LoVo (cell line): ENCODE measurements at places on chromosomes 4 and X.

DNA sequence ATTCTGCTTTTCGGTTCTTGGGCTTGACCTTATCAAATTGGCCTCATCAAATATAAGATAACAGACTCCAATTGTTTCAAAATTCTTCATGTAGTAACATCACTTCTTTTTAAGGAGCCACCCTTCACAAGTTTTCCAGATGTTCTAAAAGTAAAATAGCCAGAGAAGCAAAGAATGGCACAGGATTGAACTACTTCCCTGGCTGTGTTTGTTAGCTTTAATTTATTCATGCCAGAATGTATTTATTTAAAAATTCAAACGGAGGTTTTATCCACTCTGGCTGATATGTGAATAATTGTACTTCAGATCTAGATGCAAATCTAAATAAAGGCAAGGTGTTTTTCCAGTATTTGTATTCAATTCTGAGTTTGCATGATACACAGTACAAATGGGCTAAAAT, 581.3 kb upstream of the TENM3 start:
- DNase-seq, result no peak

DNA sequence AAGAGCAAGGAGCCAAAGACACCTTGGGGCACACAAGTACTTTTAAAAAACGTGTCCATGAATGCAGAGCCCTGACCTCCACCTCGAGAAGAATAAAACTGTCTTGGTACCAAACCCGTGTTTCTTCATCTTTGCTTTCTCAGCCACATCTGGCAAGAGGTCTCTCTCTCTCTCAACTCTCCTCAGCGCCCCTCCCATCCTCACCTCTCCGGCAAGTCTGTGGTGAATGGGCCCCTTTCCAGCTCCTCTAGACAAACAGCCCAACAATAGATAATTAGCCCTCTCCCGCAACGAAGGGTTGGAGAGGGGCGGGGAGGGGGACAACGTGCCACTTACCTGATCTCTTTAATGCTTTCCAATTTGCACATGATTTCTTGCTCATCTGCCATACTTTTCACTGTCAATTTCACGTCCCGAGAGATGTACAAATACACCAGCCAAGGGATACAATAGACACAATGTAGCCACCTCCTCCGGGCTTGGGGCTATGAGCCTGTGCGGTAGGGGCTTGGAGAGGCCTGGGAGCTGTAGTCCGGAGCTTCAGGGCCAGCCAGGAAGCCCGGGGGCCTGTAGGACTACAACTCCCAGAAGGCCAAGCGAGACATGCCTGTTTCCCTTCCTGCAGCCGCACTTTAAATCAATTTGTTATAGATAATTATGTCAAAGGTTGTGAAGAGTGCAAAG, at the start of gene ZC4H2:
TSS of gene ZC4H2 (minus strand) at position 462 of the 684 bp plus-strand sequence. CDS start at position 389, 73 bp downstream.
- DNase-seq, result no peak

- DNase-seq, result no peak
These were observed 36.6 kb downstream of the PHF8 start for GRCh38 chrX:54007682-54008081.

GRCh38 chr4:160026721-160027120, 923.8 kb downstream of the RAPGEF2 start:
- peak; percentile 64 for DNase-seq

GRCh38 chrX:72030431-72030830, 101.3 kb downstream of the RTL5 start:
- no peak for DNase-seq

- DNase-seq, result no peak
These were observed 215.5 kb upstream of the CNKSR2 start for GRCh38 chrX:21158678-21159077.

DNA sequence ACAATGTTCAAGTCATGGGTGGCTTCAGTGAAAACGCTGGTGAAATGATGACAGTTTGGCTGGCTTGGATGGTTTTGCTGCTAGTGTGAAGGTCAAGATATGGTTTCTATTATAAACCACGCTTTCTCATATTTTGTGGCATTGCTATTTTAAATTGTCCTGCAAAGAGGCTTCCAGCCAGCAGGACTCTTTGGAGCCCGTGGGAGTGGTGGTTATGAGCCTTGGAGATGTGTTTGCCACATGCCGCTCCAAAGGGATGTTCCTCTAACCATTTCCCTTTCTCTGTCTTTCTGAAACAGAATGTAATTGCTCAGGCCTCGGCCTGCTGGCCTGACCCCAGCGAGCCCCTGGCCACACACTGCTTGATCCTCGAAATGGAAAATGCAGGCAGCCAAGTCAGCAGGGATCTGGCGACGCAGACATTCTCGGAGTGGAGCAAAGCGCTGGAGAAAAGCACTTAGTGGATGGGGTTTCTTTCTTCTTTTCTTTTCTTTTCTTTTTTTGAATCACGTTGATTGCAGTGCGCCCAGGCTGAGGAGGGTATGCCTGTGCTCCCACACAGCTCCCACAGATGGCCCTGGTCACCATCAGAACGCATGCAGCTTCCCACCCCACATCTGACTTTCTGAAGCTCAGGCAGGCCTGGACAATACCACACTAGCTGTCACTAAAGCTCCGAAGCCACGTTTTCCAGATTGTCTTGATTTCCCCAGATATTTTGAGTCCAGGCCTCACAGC, 114.0 kb downstream of the ENPP6 start:
- DNase-seq, result no peak

- DNase-seq, result no peak
These were observed 460.1 kb upstream of the AGA start for GRCh38 chr4:177902386-177902785.

- DNase-seq, result no peak
These were observed 91.2 kb upstream of the SORBS2 start for GRCh38 chr4:185903205-185903604.

DNA sequence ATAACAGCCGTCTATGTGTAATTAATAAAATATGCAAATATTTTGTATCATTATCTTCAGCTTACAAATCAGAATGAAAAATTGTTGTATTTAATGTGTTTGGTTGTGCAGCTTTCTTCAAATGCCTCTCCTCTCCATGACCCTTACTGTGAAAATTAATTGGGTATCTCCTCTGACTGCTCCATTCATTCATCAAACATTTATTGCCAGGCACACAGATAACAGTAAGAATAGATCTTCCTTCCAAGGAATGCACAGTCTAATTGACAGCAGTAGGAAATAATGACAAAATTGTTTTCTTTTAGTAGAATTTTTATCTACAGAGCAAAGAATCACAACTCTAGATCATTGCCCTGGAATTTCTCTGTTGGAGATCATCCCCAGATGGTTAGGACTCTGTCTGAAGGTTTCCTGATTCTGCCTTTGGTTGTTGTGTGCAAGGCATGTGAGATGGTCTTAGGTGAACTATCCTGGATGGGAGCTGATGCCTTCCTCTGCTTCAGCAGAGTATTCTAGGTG, 395.0 kb upstream of the FAT1 start:
- no peak for DNase-seq

DNA sequence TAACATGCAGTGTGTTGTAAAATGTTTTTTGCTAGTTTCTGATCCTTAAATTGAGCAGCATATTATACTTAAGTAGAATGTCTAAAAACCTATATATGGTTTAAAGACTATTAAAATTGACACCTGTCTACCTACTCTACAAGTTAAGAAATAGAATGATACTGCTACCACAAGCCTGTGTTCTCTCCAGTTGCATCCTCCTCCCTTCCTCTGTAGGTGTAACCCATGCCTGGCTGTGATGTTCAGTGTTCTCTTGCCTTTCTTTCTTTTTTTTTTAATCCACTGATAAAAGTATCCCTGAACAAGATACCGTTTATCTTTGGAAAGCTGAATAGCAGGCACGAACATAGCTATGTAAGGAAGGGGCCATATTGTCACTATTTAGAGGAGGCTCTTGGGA, 99.1 kb downstream of the KDM6A start:
- no peak for DNase-seq

GRCh38 chr4:786861-787300, 39.0 kb downstream of the CPLX1 start:
- DNase-seq, result no peak

- no peak for DNase-seq
These were observed 34.6 kb upstream of the DIAPH2 start for GRCh38 chrX:96650023-96650422.

GRCh38 chrX:136647677-136648360, at the start of gene CD40LG:
TSS of gene CD40LG (plus strand) at chrX:136648158. CDS start at chrX:136648249, 91 bp downstream.
- no peak for DNase-seq

DNA sequence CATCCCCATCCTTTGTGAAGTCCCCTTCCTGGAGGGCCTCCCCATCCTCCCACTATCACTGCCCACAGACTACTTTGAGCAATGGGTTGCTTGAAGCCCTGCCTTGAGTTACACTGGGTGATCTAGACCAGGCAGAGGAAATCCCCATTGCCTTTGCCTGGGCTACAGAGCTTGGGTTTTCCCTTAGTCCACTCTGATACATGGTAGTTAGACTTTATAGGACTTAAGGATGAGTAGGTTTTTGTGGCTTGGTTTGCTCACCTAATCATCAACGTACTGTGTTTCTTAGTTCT, 56.6 kb downstream of the TMEM131L start:
- DNase-seq, result no peak

GRCh38 chr4:129254126-129254525, 158.2 kb downstream of the C4orf33 start:
- no peak for DNase-seq

DNA sequence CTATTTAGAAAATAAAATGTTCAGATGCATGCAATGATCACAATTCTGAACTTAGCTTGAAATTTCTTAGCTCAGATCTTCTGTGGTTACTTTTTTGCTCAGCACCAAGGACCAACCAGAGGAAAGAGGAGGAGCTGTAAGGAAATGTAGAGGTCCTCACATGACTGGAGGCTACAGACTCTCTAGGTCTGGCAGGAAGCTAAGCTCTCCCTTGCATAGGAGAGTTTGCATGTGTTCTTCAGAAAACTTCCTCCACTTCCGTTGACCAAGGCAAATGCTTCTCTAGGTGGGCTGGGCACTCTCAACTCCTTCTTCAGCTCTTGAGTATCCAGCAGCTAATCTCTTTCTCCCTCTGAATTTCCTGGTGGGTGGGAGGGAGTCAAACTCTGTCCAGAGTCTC, 119.6 kb downstream of the BTC start:
- DNase-seq, result no peak

GRCh38 chrX:123803331-123803983, 56.4 kb upstream of the XIAP start:
- peak; percentile 76 for DNase-seq

- DNase-seq, result no peak
These were observed 53.4 kb downstream of the HMX1 start for GRCh38 chr4:8818063-8818881.

DNA sequence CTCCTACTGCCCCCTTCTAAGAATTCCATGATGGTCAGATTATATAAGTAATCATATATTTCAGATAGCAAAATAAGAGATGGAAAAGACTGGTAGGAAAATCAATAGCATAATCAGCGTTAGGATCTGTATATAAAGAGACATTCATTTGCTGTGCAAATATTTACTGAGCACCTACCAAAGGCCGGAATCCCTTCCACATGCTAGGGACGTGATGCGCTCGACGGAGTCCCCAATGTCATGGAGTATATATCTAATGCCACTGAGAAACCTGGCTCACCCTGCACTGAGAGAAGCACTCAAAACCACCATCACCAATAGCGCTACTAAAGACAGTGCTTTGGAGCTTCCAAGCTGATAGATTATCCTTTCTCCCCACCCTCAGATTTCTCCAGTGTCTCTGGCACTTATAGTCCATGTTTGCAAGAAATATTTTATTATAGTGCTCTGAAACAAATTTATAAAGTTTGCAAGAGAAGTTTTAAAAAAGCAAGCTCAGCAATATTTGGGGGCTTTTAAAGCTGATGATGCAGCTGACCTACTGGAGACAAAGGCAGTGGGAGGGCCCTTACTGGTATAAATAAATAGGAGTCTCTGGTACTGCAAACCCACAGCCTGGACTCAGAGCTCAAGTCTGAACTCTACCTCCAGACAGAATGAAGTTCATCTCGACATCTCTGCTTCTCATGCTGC, at the start of gene CXCL13:
TSS of gene CXCL13 (plus strand) at position 611 of the 693 bp plus-strand sequence. CDS start at position 657, 46 bp downstream.
- no peak for DNase-seq

GRCh38 chrX:24245202-24245601, 68.7 kb downstream of the SUPT20HL2 start:
- DNase-seq, result peak; percentile 24

DNA sequence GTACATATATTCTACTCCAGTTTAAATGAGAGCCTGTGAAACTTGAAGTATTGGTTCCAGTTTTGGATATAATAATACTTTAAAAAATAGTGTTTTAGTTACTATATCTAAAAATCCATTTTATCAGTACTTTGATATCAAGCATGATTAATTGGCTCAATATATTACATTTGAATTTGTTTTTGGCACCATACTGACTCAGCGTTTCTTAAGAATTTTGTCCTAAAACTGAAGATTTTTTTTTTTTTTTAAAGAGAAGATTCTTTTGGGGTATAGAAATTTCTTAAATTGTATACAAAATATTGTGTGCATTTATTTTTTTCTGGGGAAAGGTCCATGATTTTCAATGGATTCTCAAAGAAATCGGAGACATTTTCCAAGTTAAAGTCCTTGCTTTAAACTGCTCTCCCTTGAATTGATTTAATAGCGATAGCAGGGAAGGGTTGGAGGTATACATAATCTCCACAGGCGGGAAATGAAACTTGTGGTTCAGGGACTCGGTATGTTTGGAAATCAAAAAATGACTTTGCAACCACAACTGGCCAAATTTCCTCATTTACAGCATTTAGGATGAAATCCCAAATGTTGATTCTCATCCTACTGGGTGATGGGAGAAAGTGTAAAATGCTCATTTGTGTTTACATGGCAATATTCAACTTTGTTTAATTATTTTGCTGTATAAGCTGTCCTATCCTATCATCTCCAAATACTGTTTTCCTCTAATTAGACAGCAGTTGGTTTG, 62.3 kb downstream of the TMA16 start:
- no peak for DNase-seq

GRCh38 chr4:119529788-119530187, 98.8 kb downstream of the PDE5A start:
- no peak for DNase-seq

DNA sequence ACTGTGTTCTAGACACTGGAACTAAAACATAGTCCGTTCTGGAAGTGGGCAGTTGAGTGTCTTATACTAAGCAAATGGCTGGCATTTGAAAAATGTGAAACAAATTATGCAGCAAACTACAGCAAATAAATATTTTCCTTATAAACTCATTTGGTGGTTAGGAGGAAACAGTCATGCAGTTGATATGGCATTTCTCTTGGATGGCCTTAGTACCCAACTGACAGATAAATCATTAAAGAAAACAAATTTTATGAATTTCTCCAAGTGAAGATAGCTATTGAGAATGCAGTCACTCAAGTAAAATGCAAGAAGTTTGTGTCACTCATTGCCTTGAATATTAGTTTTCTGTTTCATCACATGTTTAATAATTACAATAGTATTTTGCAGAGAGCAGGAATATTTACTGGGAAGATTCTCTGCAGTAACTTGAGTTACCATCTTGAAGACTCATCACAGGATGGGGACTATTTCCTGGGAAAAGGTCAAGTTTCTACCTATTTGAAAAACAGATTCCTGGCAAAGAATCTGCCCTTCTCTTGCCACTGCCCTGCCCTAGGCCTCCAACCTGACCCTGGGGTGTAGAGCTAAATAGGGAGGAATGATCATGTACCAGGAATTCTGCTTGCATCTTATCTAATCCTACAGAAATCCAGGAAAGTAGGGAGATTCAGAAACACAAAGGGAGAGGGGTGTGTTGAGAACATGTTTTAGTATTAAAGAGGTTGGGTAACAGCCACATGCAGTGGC, 105.9 kb downstream of the SH3RF1 start:
- DNase-seq, result no peak
